ENCODE measurements at places on chromosomes 1 and 21.

DNA sequence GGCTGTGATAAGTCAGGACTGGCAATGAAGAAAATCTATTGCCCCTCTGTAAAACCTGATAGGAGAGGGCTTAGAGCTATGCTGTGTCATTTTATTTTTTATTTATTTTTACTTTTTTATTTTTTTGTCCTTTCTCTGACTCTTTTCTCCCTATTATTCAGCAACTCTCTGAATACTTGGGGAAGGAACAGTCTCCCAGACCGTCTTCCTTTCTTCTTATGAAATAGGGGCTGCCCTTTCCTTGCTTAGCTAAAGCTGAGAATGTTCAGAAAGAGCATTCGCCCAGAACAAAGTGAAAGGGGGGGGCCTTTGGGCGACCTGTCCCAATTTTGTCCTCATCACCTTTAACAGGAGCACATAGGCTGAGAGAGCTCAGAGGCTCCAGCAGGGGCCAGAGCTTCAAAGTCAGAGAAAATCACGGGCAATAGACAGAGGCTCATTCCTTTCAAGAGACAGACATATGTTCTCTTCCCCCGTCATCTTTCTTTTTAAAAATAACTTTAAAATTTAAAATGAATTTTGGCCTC, 80.9 kb downstream of the RNF220 start:
- H3K27ac ChIP-seq: no peak overlapping the region
- DNase-seq: no peak
- no peaks in the 10 kb centered on the region for H3K27me3 ChIP-seq
- H3K4me1 ChIP-seq: peaks cover 4% of the 10 kb centered on the region
- H3K36me3 ChIP-seq: no peaks in the 10 kb centered on the region
- no peak overlapping the region for H3K4me3 ChIP-seq

GRCh38 chr1:224054012-224054411, 59.9 kb upstream of the FBXO28 start:
- H3K27me3 ChIP-seq: no peaks in the 10 kb centered on the region
- no peaks in the 10 kb centered on the region for H3K4me1 ChIP-seq
- H3K4me3 ChIP-seq: no peak overlapping the region
- H3K36me3 ChIP-seq: no peaks in the 10 kb centered on the region

DNA sequence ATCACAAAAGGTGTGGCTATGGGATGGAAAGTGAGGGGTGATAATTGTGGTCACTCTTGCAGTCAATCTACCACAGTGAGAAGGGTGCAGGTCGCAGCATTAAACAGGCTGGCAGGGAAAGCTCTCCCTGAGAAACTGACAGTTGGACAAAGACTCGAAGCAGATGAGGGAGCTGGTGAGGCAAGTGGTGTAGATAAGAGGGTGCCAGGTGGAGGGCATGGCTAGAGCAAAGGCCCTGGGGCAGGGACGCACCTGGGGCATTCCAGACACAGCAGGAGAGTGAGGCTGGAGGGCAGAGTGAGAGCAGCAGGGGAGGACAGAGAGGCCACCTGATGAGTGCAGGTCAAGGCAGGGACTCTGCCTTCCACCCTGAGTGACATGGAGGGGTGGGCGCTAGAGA, 264.8 kb downstream of the PRDM2 start:
- no peaks in the 10 kb centered on the region for H3K36me3 ChIP-seq
- no peaks in the 10 kb centered on the region for H3K4me1 ChIP-seq
- no peak overlapping the region for H3K4me3 ChIP-seq

GRCh38 chr1:46368791-46369190, 25.3 kb upstream of the FAAH start:
- H3K4me3 ChIP-seq: no peak overlapping the region
- H3K36me3 ChIP-seq: peaks cover 5% of the 10 kb centered on the region
- no peaks in the 10 kb centered on the region for H3K4me1 ChIP-seq
- no peak overlapping the region for H3K27ac ChIP-seq
- no peaks in the 10 kb centered on the region for H3K27me3 ChIP-seq

- DNase-seq: no peak
- H3K4me1 ChIP-seq: no peaks in the 10 kb centered on the region
- no peaks in the 10 kb centered on the region for H3K36me3 ChIP-seq
- no peak overlapping the region for H3K4me3 ChIP-seq
Observed at GRCh38 chr1:166120281-166120680, 46.5 kb downstream of the FAM78B start.

DNA sequence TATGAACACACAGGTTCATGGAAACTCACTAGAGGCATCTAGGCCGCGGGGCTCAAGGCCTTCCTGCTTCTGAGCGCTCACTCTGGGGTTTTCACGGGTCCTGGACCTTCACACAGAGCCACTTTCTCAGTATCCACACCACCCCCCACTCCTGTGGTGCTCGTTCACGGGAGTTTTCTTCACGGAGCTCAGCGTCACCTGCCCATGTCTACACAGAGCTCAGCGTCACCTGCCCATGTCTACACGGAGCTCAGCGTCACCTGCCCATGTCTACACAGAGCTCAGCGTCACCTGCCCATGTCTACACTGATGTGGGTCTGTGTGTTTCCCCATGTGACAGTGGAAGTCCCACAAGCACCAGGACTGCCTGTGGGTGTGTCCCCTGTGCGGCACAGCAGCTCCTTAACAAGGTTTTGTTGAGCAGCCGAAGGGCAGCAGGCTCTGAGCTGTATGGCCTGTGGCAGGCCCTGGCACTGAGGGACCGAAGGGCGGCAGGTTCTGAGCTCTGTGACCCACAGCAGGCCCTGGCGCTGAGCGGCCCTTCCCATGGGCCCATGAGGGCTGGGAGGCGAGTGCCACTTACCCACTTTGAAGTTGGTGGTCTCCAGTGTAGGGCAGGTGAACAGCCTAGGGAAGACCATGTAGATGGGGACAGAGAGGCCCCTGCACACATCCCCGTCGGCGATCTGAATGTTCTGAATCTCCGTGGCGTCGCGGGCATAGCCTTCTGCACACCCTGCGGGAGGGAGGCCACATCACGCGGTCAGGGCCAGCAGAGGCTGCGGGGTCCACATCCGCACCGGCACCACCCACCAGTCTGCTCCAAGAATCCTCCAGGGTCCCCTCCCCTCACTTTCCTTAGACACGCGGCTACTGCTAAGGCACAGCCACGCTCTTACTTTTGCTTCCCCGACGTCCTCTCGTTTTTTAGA, 39.8 kb downstream of the VPS26C start:
- DNase-seq: no peak
- H3K4me1 ChIP-seq: no peaks in the 10 kb centered on the region
- H3K36me3 ChIP-seq: peaks cover 32% of the 10 kb centered on the region
- H3K27me3 ChIP-seq: no peaks in the 10 kb centered on the region

GRCh38 chr1:66207484-66207883, 326.5 kb upstream of the SGIP1 start:
- no peak overlapping the region for H3K4me3 ChIP-seq
- DNase-seq: no peak
- no peaks in the 10 kb centered on the region for H3K36me3 ChIP-seq
- no peaks in the 10 kb centered on the region for H3K27me3 ChIP-seq
- no peak overlapping the region for H3K27ac ChIP-seq

GRCh38 chr1:75841421-75841820, 44.7 kb downstream of the MSH4 start:
- no peak for DNase-seq
- no peaks in the 10 kb centered on the region for H3K27me3 ChIP-seq
- H3K4me3 ChIP-seq: no peak overlapping the region

DNA sequence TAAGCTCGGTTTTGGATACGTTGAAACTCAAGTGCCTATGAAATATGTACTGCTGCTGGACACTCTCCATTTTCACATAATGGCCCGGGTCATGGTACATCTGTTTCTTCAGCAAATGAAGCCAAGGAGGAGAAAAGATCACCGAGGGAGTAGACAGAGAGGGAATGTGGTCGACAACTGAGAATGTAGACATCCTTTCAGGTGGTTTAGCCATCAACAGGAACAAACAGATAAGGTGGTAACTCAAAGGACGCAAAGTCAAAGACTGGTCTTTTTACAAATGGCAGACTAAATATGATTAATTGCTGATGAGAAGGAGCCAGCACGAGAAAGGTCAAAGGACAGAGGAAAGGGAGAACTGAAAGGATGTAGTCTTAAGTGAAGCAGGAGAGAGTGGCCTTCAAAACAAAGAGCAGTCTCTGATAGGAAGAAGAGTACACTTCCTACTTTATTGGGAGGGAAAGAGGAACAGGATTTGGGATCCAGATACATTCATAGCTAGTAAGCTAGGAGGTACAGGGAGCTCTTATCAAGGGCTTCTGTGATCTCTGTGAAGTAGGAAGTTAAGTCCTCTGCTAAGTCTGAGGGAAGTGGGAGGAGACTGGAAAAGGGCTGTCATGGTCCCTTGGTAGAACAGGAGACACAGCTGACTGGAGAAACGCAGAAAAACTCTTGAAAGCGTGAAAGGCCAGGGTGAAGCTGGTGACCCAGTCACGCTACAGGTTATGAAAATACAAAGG, 28.3 kb downstream of the NUP133 start:
- DNase-seq: no peak
- H3K4me1 ChIP-seq: no peaks in the 10 kb centered on the region
- no peaks in the 10 kb centered on the region for H3K27me3 ChIP-seq

DNA sequence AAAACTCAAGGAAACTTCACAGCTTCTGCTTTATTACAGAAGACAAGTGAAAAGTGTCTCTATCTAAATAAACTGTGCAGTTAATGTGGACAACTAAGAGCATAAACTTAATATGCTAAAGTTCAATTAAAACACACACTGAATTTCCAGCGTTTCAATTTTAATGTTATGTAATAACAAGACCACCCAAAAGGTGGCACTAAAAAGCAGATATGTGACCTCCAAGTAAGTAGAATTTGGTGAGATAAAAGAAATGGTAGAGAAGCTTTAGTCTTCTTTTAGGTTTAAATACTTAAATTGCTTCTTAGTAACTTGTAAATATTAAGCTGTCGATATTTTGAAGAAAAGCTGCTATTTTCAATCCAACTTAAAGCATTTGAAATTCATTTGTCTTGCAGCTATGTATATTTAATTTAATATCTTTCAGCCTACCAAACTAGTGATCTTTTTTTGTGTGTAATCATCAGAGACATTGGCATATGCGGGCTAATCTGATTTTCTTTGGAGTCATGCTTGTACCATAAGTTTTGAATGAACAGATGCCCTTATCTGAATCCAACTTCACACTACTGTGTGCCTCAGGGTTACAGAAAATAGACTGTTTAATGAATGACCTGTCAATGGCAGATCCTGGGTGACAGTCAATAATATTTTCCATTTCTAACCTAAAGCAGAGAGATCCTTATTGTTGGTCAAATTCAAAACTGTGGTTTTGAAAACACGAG, 36.5 kb upstream of the ADAMTS1 start:
- no peak overlapping the region for H3K27ac ChIP-seq
- no peak for DNase-seq

GRCh38 chr1:243784506-243784905, 65.5 kb downstream of the AKT3 start:
- H3K27ac ChIP-seq: no peak overlapping the region
- no peak for DNase-seq
- H3K4me1 ChIP-seq: no peaks in the 10 kb centered on the region

DNA sequence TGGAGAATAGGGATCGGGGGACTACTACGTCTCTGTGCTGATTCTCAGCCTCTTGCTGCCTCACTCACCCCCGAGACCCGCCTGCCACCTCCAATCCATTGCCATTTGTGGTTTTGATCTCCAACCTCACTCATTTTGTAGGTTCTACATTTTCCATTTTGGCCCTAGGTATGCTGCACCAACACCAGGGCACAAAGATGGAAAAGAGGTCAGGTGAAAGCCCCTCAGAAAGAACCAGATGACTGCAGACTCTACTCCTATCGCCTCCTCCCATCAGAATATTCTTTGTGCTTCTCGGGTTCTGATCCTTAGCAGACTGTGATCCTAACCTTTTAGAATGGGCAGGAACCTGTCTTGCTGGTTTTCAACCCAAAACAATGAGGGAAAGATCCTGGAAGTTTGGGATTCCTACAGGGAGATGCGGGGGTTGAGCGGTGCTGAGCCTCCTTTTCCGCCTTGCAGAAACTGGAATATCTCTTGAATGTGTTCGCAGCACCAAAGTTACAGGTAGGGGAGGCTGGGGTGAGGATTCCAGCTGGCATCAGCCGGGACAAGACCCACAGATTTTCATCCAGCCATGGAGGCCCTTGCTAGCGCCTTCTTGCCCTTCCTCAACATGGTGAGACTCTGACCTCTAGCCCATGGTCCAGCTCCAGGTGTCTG, 53.1 kb downstream of the RHBG start:
- peaks cover 7% of the 10 kb centered on the region for H3K36me3 ChIP-seq
- H3K4me1 ChIP-seq: peaks cover 10% of the 10 kb centered on the region
- no peak overlapping the region for H3K27ac ChIP-seq
- H3K27me3 ChIP-seq: no peaks in the 10 kb centered on the region
- DNase-seq: no peak

- no peak for DNase-seq
- no peaks in the 10 kb centered on the region for H3K27me3 ChIP-seq
- H3K4me3 ChIP-seq: no peak overlapping the region
- peaks cover 4% of the 10 kb centered on the region for H3K4me1 ChIP-seq
- no peak overlapping the region for H3K27ac ChIP-seq
Observed at GRCh38 chr1:200392625-200393185, 17.1 kb downstream of the ZNF281 start.

DNA sequence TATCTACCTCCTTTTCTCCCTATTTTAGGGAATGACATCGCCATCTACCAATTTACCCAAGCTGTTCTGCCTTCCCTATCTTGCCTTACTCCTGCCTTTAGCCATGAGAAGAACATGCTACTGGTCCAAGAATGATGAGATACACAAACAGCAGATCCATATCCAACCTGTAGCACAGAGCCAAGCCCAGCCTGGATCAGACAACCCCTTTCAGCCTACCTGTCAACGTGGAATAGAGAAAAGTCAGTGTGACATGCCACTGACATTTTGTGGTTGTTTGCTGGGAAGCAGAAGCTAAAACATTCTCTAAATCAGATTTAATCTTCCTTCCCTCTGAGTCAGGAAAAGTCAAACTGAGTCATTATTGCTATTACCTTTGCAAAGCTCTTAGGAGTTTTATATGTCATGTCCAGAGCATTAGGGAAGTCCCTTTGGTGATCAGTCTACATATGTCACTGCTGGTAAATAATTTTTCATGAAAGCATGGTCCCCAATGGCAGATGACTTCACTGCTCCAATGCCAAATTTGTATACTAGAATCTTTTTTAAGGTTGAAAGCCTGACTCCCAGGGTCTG, 143.1 kb downstream of the TPR start:
- no peak overlapping the region for H3K4me3 ChIP-seq
- H3K27ac ChIP-seq: no peak overlapping the region
- no peak for DNase-seq
- H3K4me1 ChIP-seq: peaks cover 8% of the 10 kb centered on the region

GRCh38 chr1:158121604-158122254, 59.0 kb upstream of the CD1D start:
- H3K4me1 ChIP-seq: peaks cover 8% of the 10 kb centered on the region
- no peak overlapping the region for H3K4me3 ChIP-seq
- H3K36me3 ChIP-seq: no peaks in the 10 kb centered on the region

GRCh38 chr1:1919304-1920056, 401 bp upstream of the TMEM52 start:
- peak overlapping the region; percentile 79 for H3K27ac ChIP-seq
- DNase-seq: peak; percentile 97
- no peaks in the 10 kb centered on the region for H3K27me3 ChIP-seq
- peaks cover 29% of the 10 kb centered on the region for H3K4me1 ChIP-seq
- peak overlapping the region; percentile 73 for H3K4me3 ChIP-seq
